ENCODE measurements at places on chromosomes 3 and 15. TPM values are rescaled to one million over a fixed set of nuclear protein-coding genes. Genes with fewer than 3 reads are reported as not detected.

C3orf85 gene
- not detected for total RNA-seq

ZBBX gene
- 22.8 TPM for total RNA-seq

COL6A5 gene
- 9.4 TPM for total RNA-seq

SLC12A6 gene
- 32.5 TPM for total RNA-seq

ZCWPW2 gene
- 2.1 TPM for total RNA-seq

MST1R gene
- 5.6 TPM for total RNA-seq

PIERCE2 gene
- 5.9 TPM for total RNA-seq

PCNP gene
- total RNA-seq: 123 TPM

SLC9C1 gene
- 0.28 TPM for total RNA-seq

TMC3 gene
- total RNA-seq: not detected

CYP1A1 gene
- total RNA-seq: 1.00 TPM

SEMA6D gene
- 64.5 TPM for total RNA-seq

FOXL2 gene
- 0.14 TPM for total RNA-seq

ZDHHC19 gene
- total RNA-seq: 5.4 TPM

CRYBG3 gene
- 21.0 TPM for total RNA-seq

SUSD5 gene
- 2.9 TPM for total RNA-seq

LMLN gene
- 13.6 TPM for total RNA-seq

HAPLN3 gene
- total RNA-seq: 15.5 TPM

SLC49A4 gene
- 24.4 TPM for total RNA-seq

TTLL13 gene
- total RNA-seq: 0.34 TPM

RLBP1 gene
- not detected for total RNA-seq

ESYT3 gene
- total RNA-seq: 71.0 TPM

ACTL6A gene
- total RNA-seq: 61.2 TPM

HLTF gene
- 19.4 TPM for total RNA-seq

APBA2 gene
- 18.3 TPM for total RNA-seq

DAPK2 gene
- total RNA-seq: 58.1 TPM
